ENCODE measurements at places on chromosomes 5 and 9.

- DNase-seq = no peak
These were observed 72.4 kb upstream of the MPDZ start for GRCh38 chr9:13351778-13352386.

DNA sequence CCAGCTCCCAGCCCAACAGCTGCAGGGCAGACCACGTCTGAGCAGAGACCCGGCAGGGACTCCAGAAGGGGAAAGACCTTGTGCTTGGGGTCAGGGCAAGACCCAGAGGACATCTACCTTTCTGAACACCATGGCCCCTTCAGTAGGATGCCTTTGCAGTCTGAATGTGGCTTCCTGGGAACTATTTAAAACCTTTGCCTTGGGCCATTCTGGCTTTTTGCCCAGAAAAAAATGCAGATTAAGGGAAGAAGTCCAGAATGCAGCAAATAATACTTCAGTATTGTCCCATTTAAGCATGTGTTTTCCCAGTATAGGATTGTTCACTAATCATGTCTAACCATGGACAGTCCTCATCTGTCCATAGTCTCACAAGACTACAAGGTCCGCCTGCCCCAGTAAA is 67.5 kb upstream of the ERCC6L2 start:
- no peak for DNase-seq

- DNase-seq = no peak
These were observed 14.4 kb downstream of the F2RL2 start for GRCh38 chr5:76608833-76609232.

DNA sequence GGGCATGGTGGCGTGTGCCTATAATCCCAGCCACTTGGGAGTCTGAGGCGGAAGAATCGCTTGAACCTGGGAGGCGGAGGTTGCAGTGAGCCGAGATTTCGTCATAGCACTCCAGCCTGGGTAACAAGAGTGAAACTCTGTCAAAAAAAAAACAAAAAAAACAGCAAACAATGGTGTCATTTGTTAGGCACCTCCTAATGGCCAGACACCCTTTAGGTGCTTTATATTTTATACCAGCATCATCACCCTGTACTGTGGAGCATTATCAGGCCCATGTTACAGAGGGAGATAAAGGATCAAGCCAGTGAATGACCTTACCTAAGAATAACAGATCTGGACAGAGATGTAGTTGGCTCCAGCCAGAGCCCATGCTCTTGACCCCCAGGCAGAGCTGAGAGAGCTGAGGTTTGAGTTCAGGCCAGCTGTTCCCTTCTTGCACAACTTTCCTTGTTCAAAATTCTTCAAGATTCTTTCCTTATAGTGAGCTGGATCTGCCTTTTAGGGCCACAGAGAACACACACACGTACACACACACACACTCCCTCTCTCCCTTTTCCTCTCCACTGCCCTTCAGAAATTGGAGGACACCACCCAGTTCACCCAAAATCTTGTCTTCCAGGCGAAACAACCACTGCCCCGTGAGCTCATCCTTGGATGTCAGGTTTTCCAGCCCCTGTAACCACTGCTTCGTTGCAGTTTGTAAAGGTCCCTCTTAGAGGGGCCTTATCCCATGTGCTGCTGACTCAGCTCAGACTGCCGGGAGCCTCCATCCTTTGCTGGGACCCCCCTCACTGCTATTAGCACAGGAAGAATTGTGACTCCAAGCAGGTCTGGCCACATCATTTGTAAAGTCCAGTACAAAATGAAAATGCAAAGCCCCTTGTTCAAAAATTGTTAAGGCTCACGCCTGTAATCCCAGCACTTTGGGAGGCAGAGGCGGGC is 10.4 kb upstream of the PTGES start:
- no peak for DNase-seq

DNA sequence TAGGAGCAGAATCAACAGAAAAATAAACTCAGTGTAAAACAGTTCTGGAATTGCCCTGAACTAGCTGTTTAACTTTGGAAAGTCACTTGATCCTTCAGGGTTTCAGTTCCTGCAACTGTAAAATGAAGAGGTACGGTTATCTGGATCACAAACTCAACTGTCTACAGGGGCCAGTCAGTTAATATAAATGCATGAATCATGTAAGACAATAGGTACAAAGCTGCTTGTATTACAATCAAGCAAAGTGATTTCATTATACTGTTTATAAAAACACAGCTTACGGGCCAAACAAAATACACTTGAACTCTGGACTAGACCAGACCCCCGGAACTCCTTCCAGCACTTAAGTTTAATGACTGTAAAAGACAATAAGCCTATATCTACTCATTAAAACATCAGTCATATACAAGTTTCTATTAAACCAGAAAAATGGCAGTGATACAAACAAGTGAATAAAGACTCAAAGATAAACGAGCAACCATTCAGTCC is 73.0 kb downstream of the MRPS27 start:
- DNase-seq = no peak

- DNase-seq = no peak
These were observed 26.0 kb downstream of the ZBTB43 start for GRCh38 chr9:126830827-126831226.

DNA sequence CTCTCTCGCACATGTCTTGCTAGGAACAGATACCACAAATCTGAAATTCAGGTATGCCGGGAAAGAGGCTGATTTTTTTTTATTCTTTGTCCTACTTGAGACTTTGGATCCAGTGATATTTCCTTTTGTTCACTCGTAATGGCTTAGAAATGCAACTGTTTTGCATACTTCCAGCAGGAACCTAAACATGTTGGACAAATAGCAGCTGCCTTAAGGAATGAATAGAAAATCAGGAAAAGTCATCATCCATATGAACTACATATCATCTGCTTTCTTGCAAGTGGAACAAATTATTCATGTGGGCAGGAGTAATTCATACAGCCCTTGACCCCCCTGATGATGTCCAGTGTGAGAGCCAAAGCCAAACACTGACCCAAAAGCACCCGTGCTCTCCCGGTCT is 17.4 kb downstream of the TTC39B start:
- DNase-seq = no peak

- DNase-seq = no peak
These were observed 503.0 kb upstream of the CD180 start for GRCh38 chr5:67699560-67699959.

GRCh38 chr9:132597073-132597775 is 14.8 kb downstream of the BARHL1 start:
- peak; percentile 89 for DNase-seq

GRCh38 chr9:137286975-137287383 is 9.5 kb downstream of the TOR4A start:
- DNase-seq = no peak
